CD8-positive, alpha-beta memory T cell (primary cell): ENCODE measurements at places on chromosomes 4 and X. TPM values are rescaled to one million over a fixed set of nuclear protein-coding genes. Genes with fewer than 3 reads are reported as not detected.

- H3K27me3 ChIP-seq: no peaks in the 10 kb centered on the region
- no peak overlapping the region for H3K4me3 ChIP-seq
- peaks cover 15% of the 10 kb centered on the region for H3K4me1 ChIP-seq
- H3K27ac ChIP-seq: no peak overlapping the region
- no peak for DNase-seq
Observed at GRCh38 chr4:139523076-139523475, 32.9 kb downstream of the SETD7 start.

SFRP2 gene
- total RNA-seq: not detected

DNA sequence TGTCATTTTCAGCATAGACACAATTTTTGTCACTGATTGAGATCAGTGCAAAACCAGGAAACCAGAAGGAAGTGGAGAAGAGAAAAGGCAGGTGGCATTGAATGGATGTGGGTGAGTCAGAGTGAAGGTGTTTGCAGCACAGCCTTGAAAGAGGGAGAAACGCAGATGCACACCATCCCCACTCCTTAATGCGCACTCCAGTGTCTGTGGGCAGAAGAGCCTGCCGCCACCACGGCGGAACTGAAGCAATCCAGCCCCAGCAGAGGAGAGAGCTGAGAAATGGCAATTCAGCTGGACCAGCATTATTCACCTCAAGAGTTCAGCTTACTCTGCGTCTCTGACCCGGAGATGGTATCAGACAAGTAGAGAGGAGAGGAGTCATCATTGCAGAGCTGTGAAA is 393.1 kb upstream of the FRG1 start:
- H3K27me3 ChIP-seq: no peaks in the 10 kb centered on the region
- no peak overlapping the region for H3K27ac ChIP-seq
- H3K36me3 ChIP-seq: no peaks in the 10 kb centered on the region
- H3K4me1 ChIP-seq: no peaks in the 10 kb centered on the region
- no peak overlapping the region for H3K4me3 ChIP-seq

ASMTL gene
- total RNA-seq: 26.5 TPM

- no peaks in the 10 kb centered on the region for H3K4me1 ChIP-seq
- no peak overlapping the region for H3K4me3 ChIP-seq
- no peaks in the 10 kb centered on the region for H3K36me3 ChIP-seq
- no peak overlapping the region for H3K27ac ChIP-seq
- DNase-seq: no peak
- no peaks in the 10 kb centered on the region for H3K27me3 ChIP-seq
Observed at GRCh38 chr4:87953826-87954225, 21.7 kb upstream of the SPP1 start.

USP17L26 gene
- not detected for total RNA-seq

- H3K36me3 ChIP-seq: no peaks in the 10 kb centered on the region
- H3K4me1 ChIP-seq: no peaks in the 10 kb centered on the region
- no peak overlapping the region for H3K27ac ChIP-seq
- DNase-seq: no peak
- no peak overlapping the region for H3K4me3 ChIP-seq
Observed at GRCh38 chrX:133892337-133892736, 93.1 kb downstream of the GPC3 start.

DNA sequence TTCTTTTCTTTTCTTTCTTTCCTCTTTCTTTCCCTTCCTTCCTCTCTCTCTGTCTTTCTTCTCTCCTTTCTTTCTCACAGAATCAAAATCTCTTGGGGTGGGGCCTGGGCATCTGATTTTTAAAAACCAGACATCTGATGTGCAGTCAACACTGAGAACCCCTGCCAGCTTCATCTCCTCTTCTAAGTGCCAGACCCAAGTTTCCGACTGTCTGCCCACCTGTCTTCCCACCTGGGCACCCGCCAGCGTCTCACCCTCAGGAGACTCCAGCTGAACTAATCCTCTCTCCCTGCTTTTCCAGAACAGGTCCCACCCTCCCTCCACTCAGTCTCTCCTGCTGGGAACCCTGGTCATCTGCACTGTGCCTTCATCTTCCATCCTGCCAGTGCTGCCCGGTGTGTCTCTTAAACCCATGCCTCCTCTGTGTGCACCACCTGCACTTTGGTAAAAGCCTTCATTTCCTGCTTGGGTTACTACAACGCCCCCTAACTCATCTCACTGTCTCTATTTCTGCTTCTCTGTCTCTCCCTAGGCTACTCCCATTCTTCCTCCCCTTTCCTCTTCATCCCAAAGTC is 2.8 kb downstream of the SOD3 start:
- no peaks in the 10 kb centered on the region for H3K27me3 ChIP-seq
- no peak overlapping the region for H3K27ac ChIP-seq
- no peaks in the 10 kb centered on the region for H3K36me3 ChIP-seq
- no peak for DNase-seq
- H3K4me3 ChIP-seq: no peak overlapping the region

TCEAL6 gene
- total RNA-seq: not detected

CD40LG gene
- 10.1 TPM for total RNA-seq

DNA sequence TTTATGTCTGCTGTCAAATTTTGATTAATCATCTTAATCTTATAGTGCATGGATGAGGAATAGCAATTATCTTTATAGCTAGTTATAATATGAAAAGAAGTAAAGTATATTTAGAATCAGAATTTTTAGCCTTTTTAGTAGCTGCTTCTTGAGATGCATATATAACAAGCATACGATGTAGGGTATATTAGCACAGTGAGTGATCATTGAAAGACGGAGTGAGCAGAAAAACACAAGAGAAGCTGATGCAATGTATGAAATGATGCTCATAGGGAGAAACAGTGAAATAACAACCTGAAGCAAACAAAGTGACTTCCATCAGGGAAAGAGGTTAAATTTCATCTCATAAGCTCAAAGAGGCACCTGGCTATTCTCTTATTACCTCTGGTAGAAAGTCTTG is 77.0 kb downstream of the GLRA3 start:
- no peaks in the 10 kb centered on the region for H3K4me1 ChIP-seq
- H3K27me3 ChIP-seq: no peaks in the 10 kb centered on the region
- H3K36me3 ChIP-seq: no peaks in the 10 kb centered on the region
- no peak overlapping the region for H3K27ac ChIP-seq

N4BP2 gene
- total RNA-seq: 21.1 TPM

MGAT4D gene
- not detected for total RNA-seq

GRCh38 chr4:147594107-147594506 is 23.1 kb upstream of the TMEM184C start:
- no peak overlapping the region for H3K27ac ChIP-seq
- DNase-seq: no peak
- no peaks in the 10 kb centered on the region for H3K36me3 ChIP-seq
- H3K4me3 ChIP-seq: no peak overlapping the region
